ENCODE measurements at places on chromosomes 7 and 10. TPM values are rescaled to one million over a fixed set of nuclear protein-coding genes. Genes with fewer than 3 reads are reported as not detected.

GPAM gene
- total RNA-seq: 14.2 TPM

GHRHR gene
- total RNA-seq: not detected

CFAP46 gene
- 1.1 TPM for total RNA-seq

GRM8 gene
- not detected for total RNA-seq

Measured in activated naive CD8-positive, alpha-beta T cell treated with anti-CD3 and anti-CD28 coated beads for 36 hours (primary cell).